ENCODE measurements at places on chromosomes 4 and X.

- no peak for DNase-seq
These were observed 179.0 kb downstream of the PTTG2 start for GRCh38 chr4:38139187-38139586.

- DNase-seq: no peak
These were observed 7.4 kb downstream of the DOK7 start for GRCh38 chr4:3470244-3471097.

GRCh38 chr4:54073271-54073880 lies 9.0 kb upstream of the CHIC2 start:
- DNase-seq: no peak

DNA sequence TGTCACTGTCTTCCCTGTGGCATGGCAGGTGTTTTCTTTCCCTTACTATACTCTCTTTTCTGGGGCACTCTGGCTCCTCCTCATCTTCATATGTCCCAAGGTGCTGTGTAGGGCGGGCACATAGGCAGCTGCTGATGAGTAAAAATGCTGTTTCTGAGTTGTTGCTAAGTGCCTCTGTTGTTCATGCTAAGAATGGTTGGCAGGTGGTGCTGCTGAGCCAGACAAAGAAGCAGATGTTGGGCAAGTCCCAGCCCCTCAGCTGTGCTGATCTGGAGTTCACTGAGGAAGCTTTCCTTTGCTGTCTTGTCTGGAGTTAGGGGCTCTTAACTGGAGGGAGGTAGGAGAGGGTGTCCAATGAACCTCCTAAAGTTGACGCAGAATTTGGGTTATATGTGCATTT lies 40.6 kb downstream of the HADH start:
- no peak for DNase-seq

DNA sequence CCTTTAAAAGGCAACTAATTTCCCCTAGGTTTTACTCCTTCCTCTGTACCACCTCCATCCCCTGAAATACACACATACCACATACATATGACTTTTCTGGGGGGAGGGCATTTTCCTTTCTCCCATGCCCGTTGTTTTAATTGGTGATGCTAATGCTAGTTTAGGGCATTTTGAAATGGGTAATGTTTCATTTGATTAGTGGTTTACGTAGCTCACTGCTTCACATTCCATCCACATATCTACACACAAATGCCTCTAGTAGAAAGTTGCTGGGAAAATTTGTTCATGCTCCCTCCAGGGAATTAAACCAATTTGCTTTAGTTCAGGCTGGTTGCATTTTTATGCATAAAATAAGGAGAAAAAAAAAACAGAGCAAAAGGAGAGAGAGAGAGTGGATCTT lies 231.2 kb downstream of the FRAS1 start:
- DNase-seq: no peak

DNA sequence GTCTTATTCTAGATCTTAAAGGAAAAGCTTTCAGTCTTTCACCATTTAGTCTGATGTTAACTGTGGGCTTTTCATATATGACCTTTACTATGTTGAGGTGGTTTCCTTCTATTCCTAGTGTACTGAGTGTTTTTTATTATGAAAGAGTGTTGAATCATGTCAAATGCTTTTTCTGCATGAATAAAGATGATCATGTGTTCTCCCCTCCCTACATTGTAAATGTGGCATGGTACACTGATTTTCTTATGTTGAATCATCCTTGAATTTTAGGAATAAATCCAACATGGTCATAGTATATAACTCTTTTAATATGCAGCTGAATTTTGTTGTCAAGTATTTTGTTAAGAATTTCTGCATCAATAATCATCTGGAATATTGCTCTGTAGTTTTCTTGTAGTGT lies 4.3 kb downstream of the CLGN start:
- DNase-seq: no peak

DNA sequence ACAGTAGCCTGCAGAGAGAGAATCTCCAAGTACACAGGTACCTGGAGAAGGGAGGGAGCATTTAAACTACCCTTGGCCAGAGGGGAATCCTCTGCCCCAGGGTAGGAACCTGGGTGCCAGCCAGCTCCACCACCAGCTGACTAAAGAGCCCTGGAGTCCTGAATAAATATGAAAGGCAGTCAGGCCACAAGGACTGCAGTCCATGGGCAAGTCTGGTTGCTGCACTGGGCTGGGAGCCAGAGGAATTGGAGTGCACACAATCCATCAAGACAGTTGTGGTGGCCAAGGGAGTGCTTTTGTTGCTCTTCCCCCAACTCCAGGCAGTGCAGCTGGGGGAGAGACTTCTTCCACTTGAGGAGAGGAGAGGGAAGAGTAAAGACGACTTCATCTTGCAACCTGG lies 172.5 kb downstream of the HNRNPD start:
- DNase-seq: no peak

DNA sequence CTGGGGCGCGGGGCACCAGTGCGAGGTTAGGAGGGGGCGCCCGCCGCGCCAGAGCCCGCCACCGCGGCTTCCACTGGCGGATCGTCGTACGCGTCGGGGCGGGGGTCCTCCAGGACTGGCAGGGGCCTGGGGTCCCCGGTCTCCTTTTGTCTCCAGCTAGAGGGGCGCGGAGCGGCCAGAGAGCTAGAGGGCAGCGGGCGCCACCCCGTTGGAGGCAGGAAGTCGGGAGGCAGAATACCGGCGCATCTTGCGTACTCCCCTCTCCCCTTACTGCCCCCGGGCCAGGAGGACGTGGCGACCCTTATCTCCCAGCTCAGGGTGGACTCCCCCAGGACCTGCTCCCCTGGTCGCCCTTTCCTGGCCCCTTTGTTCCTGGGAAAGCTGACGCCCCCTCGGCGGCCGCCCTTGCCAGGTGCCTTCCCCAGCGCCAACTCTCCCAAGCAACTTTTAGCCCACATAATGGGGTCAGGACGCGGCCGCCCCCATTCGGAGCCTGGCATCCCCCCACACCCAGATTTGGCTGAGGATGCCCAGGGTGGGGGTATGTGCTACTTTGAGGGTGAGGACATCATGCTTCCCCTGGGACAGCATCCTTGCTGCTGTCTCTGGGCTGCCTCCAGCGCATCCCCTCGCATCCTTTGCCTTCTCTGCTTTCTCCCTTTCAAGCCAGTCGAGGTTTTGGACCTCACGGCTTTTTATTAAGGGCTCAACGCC lies 933 bp downstream of the CNKSR2 start:
- DNase-seq: no peak

DNA sequence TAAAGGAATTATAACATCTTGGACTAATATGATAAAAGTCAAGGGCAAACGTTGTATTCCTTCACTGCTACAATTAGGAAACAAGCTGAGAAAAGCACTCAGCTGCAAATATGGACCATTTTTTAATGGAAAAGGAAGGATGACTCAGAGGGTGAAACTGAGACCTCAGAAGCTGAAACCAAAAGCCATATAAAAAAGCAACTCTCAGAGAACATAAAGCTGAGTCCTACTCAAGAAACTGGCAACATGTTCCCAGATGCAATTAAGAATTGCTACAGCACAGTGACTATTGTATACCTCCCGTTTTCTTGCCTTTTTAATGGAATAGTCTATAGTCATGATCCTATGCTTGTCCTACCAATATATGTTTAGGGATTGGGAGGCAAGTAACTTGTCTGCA lies 1106.4 kb upstream of the INTU start:
- no peak for DNase-seq

- DNase-seq: peak; percentile 73
These were observed 107.4 kb upstream of the SLC4A4 start for GRCh38 chr4:71231129-71232055.

DNA sequence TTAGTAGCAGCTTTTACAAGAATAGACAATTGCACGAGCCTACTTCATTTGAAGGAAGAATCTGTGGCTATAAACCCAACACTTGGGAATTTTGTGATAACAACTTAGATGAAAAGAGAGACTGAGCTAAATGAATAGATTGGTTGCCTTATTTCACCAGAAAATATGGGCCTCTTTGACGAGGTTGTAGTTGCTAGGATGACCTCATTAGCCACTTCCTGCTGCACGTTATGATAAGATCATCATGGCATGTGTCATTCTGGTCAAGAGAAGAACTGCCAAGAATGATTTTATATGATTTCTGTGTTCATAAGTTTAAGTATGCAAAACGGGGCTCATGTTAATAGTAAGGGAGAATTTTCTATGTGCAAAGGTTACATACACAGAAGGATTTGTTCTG lies 321.9 kb upstream of the GIMD1 start:
- DNase-seq: no peak

- no peak for DNase-seq
These were observed 301.6 kb downstream of the NAF1 start for GRCh38 chr4:162865102-162865501.

DNA sequence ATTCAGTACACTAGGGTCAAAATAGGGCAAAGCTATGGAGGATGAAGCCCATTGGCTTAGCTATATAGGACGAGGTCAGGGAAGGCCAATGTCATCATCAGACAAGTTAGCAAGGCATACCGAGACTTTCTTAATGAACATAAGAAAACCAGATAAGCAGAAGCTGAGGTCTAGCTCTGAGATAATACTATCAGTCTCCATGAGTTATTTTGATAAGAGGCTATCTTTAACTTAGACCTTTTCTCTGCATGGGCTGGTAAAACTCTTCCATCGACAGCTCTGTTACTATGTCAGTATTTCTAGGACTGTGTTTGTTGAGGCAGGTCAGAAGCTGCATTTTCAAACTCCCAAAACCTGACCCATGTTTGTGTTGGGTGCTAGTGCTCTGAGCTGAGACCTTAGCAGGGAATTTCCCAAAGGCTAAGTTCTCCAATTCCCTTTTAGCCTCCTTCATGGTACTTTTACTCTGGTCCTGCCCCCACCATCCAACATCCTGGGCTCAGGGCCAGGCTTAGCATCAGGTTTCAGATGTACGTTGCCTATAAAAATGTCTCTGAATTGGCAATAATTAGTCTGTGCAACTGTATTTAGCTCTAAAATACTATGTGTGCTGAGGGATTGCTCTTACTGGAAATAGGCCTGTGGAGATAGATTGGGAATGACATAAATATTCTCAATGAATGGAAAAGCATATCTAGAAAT lies 29.3 kb upstream of the LRAT start:
- no peak for DNase-seq

GRCh38 chr4:61312526-61312925 lies 112.4 kb downstream of the ADGRL3 start:
- DNase-seq: no peak

GRCh38 chr4:80082693-80083092 lies 9.7 kb upstream of the ANTXR2 start:
- no peak for DNase-seq

DNA sequence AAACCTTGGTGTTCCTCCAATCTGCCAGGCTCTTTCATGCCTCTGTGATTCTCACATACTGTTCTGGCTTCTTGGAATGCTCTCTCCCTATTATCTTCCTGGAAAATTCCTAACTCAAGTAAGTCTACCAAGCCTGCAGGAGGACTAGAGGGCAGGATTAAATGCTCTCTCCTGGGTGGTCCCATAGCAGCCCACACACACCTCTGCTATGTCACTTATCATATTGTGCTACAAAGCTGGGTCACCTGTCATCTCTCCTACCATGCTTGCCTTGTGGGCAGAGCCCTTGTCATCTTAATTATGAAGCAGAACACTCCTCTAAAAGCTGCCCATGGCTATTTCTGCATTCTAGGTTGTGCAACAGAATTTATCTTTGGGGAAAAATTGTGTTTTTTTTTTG lies 344.5 kb upstream of the NOCT start:
- DNase-seq: no peak

GRCh38 chr4:169009286-169010124 lies 550 bp downstream of the CBR4 start:
- no peak for DNase-seq

All from AG09319 (cell line).